ENCODE measurements at places on chromosomes 3 and 15.
A peak's percentile ranks its signal among the peaks of the same experiment; 100 is the strongest.

DNA sequence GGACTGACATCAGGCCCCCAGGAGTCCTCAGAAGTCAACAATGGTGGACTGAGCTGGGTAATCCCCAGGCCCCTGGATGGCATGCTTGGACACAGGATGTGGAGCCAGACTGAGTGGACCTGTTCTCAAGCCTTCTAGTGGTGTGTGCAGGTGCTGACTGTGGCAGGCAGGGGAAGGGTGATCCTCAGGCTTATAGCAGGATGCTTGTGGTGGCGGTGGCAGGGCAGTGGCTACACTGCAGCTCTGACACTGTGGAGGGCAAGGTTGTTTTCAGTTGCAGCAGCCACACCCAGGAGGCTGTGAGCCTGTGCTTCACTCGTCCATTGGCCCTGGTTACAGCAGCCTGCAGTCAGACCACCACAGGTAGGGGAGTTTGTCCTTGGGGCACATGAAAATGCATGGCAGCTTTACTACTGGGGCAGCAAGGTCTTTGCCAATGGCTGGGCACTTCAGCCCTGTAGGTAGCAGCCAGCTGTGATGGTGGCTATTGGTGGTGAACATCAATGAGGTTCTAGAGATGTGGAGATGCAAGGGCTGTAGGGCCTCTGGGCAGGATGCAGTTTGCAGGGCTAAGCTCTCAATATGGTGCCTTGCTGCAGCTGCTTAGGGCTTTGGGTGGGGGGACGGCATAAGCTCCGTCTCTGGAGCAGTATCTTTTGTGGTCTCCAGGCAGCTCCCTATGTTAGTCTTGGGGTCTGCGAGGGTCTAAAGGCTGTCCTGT is 17.5 kb upstream of the MYO5A start:
- no peak for DNase-seq

- no peak for DNase-seq
Measured at GRCh38 chr15:62846131-62846804, 196.3 kb upstream of the TPM1 start.

DNA sequence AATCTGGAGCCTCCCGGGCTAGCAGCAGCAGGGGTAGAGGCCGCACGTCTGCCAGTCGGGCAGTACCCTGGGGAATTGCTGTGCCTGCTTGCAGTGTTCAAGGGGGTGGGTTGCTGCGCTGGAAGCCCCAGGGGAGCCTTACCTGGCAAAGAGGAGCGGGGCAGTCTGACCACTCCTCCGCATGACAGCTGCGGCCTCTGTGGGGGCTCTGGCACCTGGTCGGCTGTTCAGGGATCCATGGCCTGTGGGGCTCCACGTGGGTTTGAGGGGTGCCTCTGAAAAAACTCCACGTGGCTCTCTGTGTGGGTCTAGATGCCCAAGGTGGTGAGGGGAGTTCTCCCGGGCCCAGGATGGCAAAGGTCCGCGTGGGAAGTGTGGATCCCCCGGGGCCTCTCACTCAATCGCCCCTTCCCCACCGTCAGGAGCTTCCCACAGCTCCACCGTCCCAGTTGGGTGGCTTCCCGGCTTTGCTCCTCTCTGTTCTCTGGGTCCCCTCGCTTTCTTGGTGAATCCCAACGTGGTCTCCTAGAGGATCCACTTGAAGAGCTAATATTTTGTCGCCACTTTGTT is 184.5 kb downstream of the EFHB start:
- DNase-seq = no peak

- DNase-seq = no peak
Measured at GRCh38 chr3:46835491-46835890, 27.8 kb downstream of the MYL3 start.

- no peak for DNase-seq
Measured at GRCh38 chr15:77706482-77707244, 74.0 kb upstream of the LINGO1 start.

- no peak for DNase-seq
Measured at GRCh38 chr3:120983841-120984240, 75.8 kb downstream of the STXBP5L start.

- no peak for DNase-seq
Measured at GRCh38 chr3:139774560-139775302, 97.0 kb upstream of the NMNAT3 start.

DNA sequence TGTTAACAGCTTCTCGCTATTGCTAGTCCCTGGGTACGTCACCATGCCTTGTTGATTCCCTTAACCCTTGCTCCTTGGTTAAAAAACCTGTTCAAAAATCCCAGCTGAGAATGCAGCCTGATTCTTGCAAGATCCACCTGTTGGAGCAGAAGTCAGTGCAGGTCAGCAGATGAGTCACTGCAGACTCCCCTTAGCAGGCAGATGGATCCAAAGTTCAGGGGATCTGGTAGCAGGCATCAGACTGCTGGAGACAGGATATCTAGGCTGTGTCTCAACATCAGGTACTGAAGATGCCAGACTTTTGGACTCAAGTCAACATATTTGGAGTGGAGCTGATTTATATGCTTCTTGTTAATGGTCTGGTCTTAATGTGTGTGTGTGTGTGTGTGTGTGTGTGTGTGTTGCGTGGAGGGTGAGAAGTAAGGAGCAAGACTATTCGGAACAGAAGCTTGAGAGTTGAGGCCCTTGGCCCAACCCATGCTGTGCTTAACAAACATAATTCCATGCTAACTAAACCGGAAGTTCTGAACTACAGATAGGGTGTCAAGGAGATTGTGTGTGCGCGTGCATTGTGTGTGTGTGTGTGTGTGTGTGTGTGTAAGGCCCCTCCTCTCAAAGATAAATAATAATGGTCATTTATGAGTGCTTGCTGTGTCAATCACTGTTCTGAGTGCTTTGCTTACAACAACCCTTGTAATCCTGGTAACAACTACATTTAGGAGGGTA is 1.0 kb upstream of the C3orf52 start:
- DNase-seq = no peak

DNA sequence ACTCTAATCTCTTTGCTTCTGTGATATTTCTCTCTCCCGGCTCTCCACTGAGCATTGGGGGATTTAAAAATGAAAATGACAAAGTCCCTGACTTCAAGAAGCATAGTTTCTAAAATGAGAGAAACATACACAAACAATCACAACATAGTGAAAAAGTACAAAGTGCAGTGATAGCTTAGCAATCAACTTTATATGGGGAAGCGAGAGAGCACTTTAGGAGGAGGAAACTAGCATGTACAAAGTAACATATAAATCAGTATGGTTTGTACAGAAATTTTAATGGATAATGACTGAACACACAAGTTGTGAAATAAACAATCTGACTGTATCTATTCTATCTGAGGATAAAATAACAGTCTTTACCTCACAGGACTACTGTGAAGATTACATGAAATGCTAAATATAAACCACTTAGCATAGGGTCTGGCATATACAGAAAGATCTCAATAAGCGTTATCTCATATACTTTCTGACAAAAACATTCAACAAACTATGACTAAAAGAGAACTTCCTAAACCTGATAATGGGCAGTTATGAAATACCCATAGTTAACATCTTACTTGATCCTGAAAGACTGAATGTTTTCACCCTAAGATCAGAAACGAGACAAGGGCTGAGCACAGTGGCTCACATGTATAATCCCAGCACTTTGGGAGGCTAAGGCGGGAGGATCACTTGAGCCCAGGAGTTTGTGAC is 61.2 kb downstream of the PEAK1 start:
- no peak for DNase-seq

- no peak for DNase-seq
Measured at GRCh38 chr3:164539215-164539614, 539.1 kb downstream of the SI start.

GRCh38 chr15:78210349-78210717 is 24.0 kb downstream of the ACSBG1 start:
- DNase-seq = no peak

- DNase-seq = no peak
Measured at GRCh38 chr3:138938877-138939560, 7.9 kb downstream of the FOXL2 start.

- no peak for DNase-seq
Measured at GRCh38 chr15:31296646-31297574, 29.7 kb upstream of the KLF13 start.

GRCh38 chr15:89367485-89368451 is 33.1 kb upstream of the POLG start:
- DNase-seq = peak; percentile 13

DNA sequence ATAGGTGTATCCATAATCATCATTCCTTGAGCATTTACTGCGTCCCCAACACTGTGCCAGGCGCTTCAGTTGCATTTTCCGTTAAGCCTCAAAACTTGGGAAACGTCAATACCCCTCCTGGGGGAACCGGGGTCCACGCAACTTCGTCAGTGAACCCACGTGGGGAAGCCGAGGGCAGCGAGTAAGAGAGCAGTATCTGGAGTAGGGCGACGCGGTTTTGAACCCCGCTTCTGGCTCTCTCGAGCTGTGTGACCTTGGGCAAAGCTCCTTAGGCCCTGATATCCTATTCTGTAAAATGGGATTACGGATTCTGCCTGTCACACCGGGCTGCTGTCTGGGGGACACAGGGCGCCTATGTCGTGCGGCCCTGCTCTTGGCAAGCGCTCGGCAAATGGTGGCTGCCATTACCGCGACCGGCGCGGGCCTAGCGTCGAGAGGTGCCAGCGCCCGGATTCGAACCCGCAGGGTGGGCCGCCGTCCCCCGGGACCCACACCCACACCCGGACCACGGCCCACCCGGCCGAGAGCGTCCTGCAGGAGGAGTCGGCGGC is 590 bp downstream of the POLG start:
- DNase-seq = no peak

DNA sequence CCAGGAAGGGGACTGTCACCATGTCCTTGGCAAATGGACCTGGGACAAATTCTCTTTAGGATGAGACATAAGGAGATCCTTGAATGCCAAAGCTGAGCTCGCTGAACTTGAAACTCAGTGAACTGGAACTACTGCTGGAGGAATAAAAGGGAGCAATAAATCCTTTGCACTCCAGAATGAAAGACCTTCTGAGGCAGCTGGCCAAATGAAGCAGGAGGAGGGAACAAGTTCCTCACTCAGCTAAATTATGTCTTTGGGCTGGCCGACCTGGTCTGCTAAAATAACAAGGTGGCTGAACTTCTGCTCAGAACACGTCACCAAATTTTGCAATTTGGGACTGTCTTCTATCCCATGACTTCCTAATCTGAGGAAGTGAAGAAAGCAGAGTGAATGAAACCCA is 314.7 kb downstream of the LPP start:
- DNase-seq = no peak

- DNase-seq = no peak
Measured at GRCh38 chr15:99671926-99672635, 61.2 kb downstream of the LYSMD4 start.

GRCh38 chr3:19190602-19191001 is 42.3 kb downstream of the KCNH8 start:
- DNase-seq = no peak

- no peak for DNase-seq
Measured at GRCh38 chr3:134883697-134884385, 88.8 kb downstream of the EPHB1 start.

GRCh38 chr3:143147707-143148106 is 28.1 kb downstream of the CHST2 start:
- no peak for DNase-seq

GRCh38 chr3:118688396-118688884 is 346.2 kb downstream of the IGSF11 start:
- DNase-seq = no peak

- DNase-seq = no peak
Measured at GRCh38 chr15:62075595-62076277, 9.0 kb downstream of the C2CD4A start.

GRCh38 chr3:186693843-186694242 is 23.3 kb upstream of the KNG1 start:
- DNase-seq = no peak

DNA sequence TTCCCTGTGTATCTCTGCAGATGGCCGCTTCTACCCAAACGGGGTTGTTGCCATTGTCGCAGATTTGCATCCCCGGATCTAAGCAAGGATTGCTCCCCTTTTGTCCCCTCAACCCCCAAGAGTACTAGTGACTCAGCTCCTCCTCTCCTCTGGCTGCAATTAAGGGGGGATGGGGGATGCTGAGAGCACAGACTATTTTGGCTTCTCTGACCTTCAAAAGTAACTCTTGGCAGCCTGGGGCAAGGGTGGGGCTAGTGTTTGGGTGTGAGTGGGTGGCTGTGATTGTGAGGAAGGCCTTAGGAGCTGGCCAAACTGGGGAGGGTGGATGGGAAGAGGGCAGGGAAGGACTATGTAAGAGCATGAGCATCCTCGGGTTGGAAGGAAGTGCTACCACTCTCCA is 1.2 kb upstream of the MAP1A start:
- no peak for DNase-seq

GRCh38 chr3:277873-278272 is 81.3 kb downstream of the CHL1 start:
- no peak for DNase-seq

- peak; percentile 28 for DNase-seq
Measured at GRCh38 chr15:58473724-58474123, 41.9 kb downstream of the LIPC start.

GRCh38 chr15:26113296-26113695 is 250.2 kb upstream of the ATP10A start:
- DNase-seq = no peak

DNA sequence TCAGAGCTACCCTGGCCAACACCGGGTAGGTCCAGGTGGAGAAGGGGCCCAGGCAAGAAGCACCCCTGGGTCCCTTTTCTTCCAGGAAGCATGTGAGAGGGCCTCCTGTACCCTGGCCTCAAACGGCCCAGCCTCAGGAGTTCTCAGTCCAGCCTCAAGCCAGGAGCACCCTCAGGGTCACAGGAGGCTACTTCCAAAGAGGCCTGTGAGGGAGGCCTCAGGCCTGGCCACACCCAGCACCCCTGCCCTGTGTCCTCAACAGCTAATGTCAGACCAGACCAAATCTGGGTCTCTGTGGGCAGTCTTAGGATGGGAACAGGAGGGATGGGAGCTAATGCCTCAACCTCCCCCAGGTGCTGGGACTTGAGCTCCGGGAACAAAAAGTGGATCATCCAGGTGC is 23.5 kb downstream of the PTH1R start:
- no peak for DNase-seq

GRCh38 chr3:194508491-194509453 is 22.0 kb upstream of the ATP13A3 start:
- no peak for DNase-seq

DNA sequence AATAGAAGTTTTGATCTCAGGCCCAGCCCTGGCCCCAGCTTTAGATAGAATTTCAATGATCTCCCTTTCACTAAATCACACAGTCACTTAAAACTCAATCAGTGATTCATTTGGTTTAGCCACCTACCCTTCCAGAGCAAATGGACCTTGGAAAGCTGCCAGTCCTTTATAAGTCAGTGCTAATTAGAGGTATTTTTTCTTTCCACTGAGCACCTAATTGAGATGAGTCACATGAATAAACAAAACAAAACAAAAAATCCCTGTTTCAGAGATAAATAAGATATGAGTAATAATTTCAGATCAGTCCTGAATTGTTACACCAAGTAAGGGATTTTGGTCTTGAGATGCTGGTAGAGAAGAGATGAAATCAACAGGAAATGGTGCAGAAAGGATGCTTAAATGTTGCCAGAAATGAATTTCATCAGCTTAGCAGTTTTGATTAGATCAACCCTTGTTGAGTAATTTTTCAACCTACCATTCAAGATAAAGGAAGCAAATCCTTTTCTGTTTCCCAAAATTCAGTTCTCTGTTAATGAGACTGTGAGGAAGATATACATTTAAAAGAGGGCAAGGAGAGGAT is 352.0 kb upstream of the COL8A1 start:
- DNase-seq = no peak

GRCh38 chr3:193805448-193805847 is 212.4 kb downstream of the OPA1 start:
- DNase-seq = no peak

All from CD4-positive, alpha-beta T cell treated with Interleukin-17A for 1 hour (primary cell).